NCI-H1930 (cell line): ENCODE measurements at places on chromosomes 7 and 10.

GRCh38 chr10:102712089-102712488, 2.1 kb downstream of the ARL3 start:
- no peak for DNase-seq

- no peak for DNase-seq
These were observed 250.5 kb downstream of the NSUN6 start for GRCh38 chr10:18400906-18401245.

DNA sequence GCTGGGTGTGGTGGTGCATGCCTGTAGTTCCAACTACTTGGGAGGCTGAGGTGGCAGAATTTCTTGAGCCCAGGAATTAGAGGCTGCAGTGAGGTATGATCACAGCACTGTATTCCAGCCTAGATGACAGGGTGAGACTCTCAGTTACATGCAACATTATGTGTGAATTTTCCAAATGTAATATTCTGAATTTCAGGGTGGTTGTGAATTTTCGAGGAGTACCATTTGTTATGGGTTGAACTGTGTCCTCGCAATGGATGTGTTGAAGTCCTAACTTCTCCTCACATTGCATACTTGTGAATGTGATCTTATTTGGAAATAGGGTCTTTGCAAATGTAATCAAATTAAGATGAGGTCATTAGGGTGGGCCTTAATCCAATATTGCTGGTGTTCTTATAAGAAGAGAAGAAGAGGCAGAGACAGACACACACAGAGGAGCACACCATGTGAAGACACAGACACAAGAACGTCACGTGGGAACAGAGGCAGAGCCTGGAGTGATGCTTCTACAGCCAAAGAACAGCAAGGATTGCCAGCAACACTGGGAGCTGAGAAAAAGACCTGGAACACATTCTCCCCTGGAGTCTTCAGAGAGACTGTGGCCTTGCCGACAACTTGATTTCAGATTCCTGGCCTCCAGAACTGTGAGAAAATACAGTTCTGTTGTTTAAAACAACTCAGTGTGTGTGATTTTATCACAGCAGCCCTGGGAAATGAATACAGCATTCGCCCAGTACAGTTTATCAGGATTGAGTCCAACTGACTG, 91.9 kb downstream of the ZNF783 start:
- DNase-seq: no peak

GRCh38 chr7:94998266-94999068, 91.1 kb downstream of the PPP1R9A start:
- DNase-seq: no peak

DNA sequence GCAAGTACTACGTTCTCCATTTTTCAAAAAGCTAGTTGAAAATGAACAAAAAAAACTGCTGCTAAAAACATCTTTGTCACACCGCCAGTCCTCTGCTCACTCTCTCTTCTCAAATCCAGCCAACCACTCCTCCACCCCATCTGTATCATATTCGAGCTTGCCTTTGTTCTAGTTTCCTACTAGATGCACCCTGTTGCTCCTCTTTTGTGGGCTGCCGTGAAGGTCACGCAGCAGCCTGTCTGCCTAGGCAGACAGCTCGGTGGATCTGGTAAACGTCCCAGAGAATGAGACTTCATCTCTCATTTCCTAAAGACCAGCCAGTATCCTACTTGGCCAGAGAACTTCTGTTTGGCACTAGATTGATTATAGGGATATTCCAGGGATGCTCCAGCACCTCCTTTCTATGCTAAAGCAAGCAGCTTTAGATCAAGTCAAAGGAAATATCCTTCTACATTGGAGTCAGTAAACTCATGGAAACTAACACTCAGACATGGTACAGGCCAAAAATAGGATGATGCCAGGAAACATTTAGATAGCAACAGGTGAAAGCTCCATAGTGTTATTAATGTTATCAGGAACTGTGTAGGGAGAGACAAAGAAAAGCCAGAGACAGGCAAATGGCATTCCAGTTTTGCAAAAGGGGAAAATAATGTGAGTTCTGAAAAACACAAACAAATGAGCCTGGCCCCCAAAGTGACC, 8.7 kb upstream of the PLXNA4 start:
- no peak for DNase-seq

DNA sequence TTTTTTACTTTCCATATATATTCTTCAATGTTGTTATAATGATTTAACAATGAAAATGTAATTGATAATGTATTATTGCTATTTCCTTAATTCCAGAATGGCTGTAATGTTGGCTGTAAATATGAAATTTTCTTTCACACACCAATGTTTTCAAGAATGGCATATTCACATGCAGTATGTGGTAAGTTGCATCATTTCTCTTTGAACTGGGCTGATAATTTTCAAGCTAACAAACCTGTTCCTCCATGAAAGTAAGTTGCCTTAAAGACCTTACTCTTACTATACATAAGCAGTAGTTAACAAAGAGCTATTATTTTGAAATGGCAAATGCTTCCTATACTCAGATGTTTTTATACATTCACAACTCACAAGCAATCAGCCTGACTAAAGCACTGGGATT, 154.5 kb downstream of the TMEM168 start:
- no peak for DNase-seq

DNA sequence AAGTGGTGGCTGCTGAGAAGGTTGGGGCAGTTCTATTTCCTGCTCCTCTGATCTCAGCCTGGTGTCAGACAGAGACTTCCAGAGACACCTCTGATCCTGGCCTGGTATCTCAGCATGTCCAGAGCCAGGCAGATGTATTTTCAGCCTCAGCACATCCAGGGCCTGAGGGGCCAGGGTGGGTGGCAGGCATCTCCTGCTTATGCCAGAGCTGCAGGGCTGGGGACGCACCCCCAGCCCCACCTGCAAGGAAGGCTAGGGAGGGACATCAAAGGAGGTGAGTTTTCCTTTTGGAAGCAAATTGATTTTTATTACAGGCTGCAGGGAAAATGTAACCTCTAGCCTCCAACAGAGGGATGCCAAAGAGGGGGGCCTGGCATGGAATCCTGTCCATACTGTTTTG, 36.7 kb downstream of the CFAP46 start:
- DNase-seq: no peak

DNA sequence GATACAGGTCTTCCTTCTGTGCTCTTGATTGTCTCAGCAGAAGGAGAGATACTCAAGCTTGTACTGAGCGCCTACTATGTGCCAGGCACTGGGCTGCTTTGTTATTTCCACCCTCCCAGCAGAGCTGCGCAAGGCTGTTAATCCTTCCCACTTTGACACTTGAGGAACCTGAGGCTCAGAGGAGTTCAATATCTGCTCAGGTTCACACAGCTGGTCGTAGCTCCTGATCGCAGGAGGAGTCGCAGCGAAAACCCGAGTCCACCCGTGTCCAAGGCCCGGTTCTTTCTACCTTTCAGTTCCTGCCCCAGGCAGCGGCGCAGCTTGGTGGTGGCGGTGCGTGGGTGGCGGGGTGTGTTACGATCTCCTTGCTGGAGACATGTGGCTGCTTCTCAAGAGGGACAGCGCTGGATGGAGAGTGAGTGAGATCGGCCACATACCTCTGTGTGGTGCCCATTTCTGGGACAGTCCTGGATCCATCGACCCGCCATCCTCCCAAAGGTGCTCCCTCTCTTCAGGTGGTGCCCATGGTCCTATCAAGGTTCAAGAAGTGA, 26.5 kb upstream of the SAMD8 start:
- no peak for DNase-seq

DNA sequence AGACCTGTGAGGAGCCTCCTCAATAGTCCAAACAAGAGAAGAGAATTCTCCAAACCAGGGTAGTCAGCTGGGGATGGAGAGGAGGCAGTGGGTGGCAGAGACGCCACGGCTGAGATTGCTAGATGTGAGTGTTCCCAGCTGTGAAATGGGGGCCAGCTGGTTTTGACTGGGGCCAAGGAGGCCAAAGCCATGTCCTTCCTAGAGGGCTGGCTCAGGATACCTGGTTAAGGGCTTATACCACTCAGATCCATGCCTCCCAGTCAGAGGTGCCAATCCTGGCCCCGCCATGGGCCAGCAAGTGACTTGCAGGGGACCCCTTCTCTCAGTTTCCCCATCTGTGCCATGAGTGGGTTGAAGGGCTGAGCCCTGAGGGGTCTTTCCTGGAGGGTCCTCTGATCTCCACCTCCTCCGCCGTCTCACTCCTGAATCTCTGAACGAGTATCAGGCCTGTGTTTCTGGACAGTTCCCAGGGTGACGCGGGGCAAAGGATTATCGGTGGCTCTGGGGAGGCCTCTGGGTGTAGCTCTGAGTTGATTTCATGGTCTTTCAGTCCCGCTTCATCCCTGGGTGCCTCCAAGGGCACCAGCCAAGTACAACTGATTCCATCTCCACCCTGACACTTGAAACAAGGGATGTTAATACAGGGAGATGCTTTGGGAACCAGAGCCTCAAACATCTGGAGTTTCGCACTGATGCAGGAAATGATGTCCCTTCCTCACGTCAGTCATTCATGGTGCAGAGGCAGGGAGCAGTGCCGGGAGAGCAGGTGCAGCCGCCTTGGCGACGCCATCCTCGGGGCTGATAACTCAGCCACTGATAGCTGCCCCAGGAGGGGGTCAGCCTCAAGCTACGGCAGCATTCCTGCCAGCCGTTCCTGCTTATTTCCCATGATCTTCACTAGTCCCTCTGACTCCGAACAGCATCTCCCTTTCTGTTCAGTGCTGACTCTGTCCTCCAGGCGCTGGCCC, 126.7 kb downstream of the RGS10 start:
- DNase-seq: no peak

DNA sequence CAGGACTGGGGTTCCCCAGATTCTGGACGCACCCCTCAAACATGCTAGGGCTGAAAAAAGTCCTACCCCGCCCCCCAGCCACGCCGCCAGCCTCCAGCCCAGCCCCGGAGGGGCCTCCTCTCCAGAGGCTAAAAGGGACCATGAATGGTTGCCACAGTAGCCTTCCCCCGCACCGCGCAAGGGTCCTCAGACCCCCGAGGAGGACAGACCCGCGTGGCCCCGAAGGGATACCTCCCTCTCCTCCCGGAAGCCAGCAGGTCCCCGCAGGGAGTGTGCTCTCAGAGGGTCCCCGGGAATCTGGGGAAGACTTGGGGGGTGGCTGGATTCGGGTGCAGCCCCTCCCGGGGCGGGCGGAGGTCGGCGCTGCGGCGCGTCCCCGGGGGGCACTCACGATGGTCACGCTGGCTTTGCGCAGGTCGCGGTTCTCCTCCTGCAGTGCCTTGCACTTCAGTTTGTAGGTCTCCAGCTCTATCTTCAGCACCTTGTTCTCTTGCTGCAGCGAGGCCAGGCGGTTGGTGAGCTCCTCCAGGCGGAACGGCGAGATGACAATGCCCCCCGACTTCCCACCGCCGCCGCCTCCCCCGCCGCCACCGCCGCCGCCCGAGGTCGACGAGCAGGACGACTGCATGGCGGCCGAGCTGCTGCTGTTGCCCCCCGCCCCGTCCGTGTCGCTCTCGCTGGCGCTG, 482 bp downstream of the CCDC6 start:
- no peak for DNase-seq

DNA sequence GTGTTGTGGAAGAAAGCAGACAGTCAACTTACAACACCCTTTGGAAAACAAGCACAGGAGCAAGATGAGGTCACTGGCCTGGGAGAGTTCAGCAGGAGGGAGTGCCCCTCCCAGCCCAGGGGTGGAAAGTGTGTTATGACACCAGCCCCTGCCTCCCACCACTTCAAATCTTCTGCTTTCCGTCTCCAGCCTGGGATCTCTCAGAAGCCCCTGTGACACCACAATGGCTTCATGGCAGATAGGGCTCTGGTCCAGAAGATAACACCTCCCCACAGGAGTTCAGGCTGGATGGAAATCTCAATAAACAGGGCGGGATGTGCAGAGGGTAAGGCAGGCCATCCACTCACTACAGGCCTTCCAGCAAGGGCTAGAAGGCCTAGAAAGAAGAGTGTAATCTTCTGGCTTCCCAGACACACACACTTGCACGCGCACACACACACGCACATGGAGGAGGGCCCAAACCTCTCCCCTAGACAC, 48.7 kb upstream of the ZMIZ1 start:
- DNase-seq: no peak

GRCh38 chr10:10975647-10976046, 42.0 kb upstream of the CELF2 start:
- no peak for DNase-seq

- no peak for DNase-seq
These were observed 281.1 kb downstream of the ELFN1 start for GRCh38 chr7:1951159-1951536.

DNA sequence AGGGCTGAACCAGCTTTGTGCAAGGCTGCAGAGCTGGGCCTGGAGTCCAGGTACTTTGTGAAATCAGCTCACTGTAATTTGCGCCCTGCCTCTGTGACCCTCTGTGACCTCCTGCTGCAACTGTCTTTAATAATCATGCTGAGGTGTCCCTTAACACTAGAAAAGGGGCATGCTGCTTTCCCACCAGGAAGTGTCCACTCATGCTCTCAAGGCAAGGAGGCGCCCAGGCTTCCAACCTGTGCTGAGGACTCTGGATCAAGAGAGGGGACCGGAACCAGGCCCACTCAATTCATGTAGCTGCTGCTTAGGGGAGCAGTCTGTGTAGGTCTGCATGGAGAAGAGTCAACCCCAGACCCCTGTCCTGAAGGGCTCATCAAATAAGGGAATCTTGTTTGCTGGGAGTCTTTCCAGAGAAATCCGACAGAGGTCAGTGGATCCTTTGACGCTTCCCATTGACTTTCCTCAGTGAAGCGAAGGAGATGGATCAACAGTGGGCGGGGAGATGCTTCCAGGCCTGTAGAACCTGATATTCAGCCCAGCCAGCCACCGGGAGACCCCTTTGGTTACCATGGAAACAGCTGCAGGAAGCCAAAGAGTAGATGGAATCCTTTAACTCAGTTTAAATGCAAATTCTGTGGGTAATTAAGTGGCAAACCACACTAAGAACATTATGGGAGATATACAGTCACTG, 945.9 kb downstream of the GRID1 start:
- DNase-seq: no peak

DNA sequence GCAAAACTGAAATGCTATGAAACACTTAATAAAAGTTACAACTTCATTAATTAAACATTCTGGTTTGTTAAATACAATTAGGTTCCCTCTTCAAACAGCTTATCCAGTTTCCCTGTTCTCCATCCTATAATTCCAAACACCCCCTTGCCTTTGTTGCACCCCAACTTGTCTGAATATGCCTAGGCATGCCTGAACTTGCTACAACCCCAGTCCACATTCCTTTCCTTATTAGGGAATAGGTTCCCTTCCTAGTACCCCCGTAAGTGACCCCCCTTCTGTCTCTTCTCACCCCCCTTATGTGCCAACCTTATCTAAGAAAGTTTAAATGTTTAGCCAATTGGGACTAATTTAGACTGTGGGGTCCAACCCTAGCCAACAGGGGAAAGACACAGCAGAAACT, 295.7 kb upstream of the GALNT17 start:
- DNase-seq: no peak

DNA sequence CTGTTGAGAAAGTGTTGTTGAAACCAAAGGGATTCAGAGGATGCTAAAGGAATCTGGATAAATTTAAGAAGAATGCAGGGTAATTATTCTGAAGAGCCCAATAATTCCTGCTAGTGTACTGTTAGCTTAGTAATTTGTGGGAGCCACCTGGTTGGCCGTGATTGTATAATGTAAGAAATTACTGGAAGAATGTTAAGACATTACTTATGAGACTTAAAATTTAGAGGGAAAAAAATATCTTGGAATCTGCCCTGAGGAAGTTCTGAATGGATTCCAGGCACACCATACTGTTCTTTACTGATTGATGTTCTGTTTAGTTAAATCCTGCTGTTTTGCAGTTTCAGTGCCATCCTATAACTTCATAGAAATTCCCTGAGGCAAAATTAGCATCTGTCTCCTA, 155.0 kb upstream of the RHOBTB1 start:
- DNase-seq: no peak
